ENCODE measurements at places on chromosomes 3 and 15. TPM values are rescaled to one million over a fixed set of nuclear protein-coding genes. Genes with fewer than 3 reads are reported as not detected.

PLA2G4D gene
- total RNA-seq = not detected

TXNRD3 gene
- 9.4 TPM for total RNA-seq

CALML4 gene
- 0.32 TPM for total RNA-seq

GRK7 gene
- not detected for total RNA-seq

LYZL4 gene
- not detected for total RNA-seq

FBXO40 gene
- total RNA-seq = not detected

CCDC54 gene
- total RNA-seq = not detected

EAF2 gene
- not detected for total RNA-seq

FRMD5 gene
- 0.81 TPM for total RNA-seq

P2RY13 gene
- total RNA-seq = not detected

MEX3B gene
- 11.5 TPM for total RNA-seq

ANKDD1A gene
- 5.4 TPM for total RNA-seq

GPR62 gene
- not detected for total RNA-seq

GXYLT2 gene
- 43.3 TPM for total RNA-seq

RPP25 gene
- 18.3 TPM for total RNA-seq

GOLGA8G gene
- not detected for total RNA-seq

ACP3 gene
- 1.5 TPM for total RNA-seq

GOLGA6B gene
- not detected for total RNA-seq

SAMD7 gene
- total RNA-seq = not detected

ALPK3 gene
- total RNA-seq = 0.97 TPM

MYL3 gene
- total RNA-seq = 1.4 TPM

NANOGP8 gene
- total RNA-seq = not detected

SPG21 gene
- 45.3 TPM for total RNA-seq

RASGRF1 gene
- not detected for total RNA-seq

TMEM44 gene
- total RNA-seq = 42.8 TPM

NR1I2 gene
- total RNA-seq = not detected

NEK10 gene
- total RNA-seq = 2.4 TPM

TICRR gene
- total RNA-seq = 2.5 TPM

SLCO2A1 gene
- total RNA-seq = 4.5 TPM

HHATL gene
- total RNA-seq = not detected

KPNA4 gene
- 15.3 TPM for total RNA-seq

SHF gene
- 1.6 TPM for total RNA-seq

NOX5 gene
- 0.18 TPM for total RNA-seq

COL6A5 gene
- not detected for total RNA-seq

All from cardiac atrium fibroblast (primary cell).